ENCODE measurements at places on chromosomes 1 and 21. TPM values are rescaled to one million over a fixed set of nuclear protein-coding genes. Genes with fewer than 3 reads are reported as not detected.

GRCh38 chr21:31308584-31308983 lies 35.5 kb downstream of the TIAM1 start:
- no peak for DNase-seq
- H3K4me3 ChIP-seq = no peak overlapping the region
- peaks cover 4% of the 10 kb centered on the region for H3K36me3 ChIP-seq
- H3K27ac ChIP-seq = no peak overlapping the region

GRCh38 chr1:3053986-3054385 lies 15.0 kb upstream of the PRDM16 start:
- DNase-seq = no peak
- H3K4me3 ChIP-seq = no peak overlapping the region
- no peaks in the 10 kb centered on the region for H3K4me1 ChIP-seq
- peaks cover 71% of the 10 kb centered on the region for H3K27me3 ChIP-seq
- H3K27ac ChIP-seq = no peak overlapping the region
- no peaks in the 10 kb centered on the region for H3K36me3 ChIP-seq

DNA sequence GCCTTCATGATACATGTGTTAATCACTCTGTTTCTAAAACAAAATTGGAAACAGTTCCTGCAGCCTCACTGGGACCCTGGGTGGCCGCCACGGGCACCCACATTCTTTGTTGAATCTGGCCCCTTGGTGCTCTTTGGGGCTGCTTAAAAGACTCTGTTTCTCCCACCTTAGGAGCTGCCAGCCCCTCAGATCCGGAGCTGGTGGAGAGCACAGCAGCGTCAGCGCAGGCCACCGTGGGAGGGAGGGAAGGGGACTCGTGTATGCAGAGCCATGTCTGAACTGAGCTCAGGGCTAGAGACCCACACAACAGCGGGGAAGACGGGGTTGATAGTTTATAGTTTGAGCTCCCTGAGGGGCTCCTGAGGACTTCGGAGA lies 121.2 kb downstream of the CNIH3 start:
- DNase-seq = no peak
- no peak overlapping the region for H3K4me3 ChIP-seq
- H3K27ac ChIP-seq = no peak overlapping the region

DNA sequence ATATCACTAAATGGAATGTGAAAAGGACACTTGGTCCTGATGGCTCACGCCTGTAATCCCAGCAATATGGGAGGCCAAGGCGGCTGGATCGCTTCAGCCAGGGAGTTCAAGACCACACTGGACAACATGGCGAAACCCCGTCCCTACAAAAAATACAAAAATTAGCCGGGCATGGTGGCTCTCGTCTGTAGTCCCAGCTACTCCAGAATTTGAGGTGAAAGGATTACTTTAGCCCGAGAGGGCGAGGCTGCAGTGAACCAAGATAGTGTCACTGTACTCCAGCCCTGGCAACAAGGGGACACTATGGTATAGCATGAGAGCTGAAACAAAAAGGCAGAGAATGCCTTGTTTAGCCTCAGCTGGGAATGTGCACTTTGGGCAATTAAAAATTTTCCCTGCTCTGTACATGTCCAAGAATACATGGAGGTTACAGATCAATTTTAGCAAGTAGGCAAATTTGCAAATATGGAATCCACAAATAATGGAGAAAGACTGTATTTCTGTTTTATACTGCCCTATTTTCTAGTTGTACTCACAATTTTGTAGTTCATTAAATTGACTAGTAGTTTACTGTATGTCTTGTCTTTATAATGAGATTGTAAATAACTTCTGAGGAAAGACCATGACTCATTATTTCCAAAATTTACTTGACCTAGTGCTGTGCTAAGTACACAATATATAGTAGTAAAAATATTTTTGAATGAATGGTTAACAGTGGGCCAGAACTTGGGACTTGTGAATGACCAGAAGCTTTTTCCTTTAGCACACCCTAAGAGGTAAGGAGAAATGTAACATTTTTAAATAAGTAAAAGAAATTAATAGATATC lies 2.0 kb upstream of the ANGEL2 start:
- no peak overlapping the region for H3K27ac ChIP-seq
- H3K27me3 ChIP-seq = peaks cover 3% of the 10 kb centered on the region
- peaks cover 15% of the 10 kb centered on the region for H3K4me1 ChIP-seq
- no peak for DNase-seq

Gene NUDT4B
- not detected for total RNA-seq

Gene UBL4B
- total RNA-seq = 11.7 TPM
